ENCODE measurements at places on chromosomes 7 and 10.

DNA sequence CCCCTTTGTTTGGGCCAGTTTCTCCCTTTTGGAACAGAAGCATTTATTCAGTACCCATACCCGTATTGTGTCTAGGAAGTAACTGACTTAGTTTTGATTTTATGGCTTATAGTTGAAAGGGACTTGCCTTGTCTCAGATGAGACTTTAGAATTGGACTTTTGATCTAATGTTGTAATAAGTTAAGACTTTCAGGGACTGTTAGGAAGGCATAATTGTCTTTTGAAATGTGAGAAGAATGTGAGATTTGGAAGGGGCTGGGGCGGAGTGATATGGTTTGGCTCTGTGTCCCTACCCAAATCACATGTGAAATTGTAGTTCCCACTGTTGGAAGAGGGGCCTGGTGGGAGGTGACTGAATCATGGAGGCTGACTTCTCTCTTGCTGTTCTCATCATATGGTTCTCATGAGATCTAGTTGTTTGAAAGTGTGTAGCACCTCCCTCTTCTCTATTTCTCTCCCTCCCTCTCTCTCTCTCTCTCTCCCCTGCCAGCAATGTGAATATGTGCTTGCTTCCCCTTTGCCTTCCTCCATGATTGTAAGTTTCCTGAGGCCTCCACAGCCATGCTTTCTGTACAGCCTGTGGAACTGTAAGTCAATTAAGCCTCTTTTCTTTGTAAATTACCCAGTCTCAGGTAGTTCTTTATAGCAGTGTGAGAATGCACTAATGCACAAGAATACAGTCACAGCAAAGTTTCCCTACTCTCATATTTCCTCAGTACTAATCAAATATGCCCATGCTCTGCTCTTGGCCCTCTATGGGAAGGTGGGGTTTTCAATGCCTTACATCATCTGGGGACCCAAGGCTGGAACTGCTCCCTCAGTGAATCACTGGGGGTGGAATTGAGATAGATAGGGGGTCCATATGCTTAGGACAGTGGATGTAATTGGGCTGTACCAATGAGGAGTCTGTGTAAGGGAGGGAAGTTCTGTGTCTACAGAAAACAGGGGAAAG is 17.2 kb upstream of the AKR1C1 start:
- DNase-seq: no peak

GRCh38 chr7:157604661-157605381 is 268.0 kb downstream of the DNAJB6 start:
- no peak for DNase-seq

DNA sequence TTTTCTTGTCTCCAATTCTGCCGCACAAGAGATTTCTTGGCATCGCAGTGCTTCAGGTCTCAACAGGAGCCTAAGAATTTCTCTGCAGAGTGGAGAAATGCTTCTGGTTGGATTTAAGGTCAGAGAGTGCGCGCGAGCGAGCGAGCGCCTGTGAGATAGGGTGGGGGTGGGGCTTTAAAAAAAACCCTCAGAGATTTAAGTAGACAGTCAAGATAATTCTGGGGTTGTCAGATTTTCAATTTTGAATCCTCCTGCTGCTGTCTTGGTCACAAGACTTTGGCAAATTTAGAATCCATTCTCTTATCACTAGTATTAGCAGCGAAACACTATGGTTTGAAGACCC is 49.7 kb downstream of the CPEB3 start:
- DNase-seq: no peak

DNA sequence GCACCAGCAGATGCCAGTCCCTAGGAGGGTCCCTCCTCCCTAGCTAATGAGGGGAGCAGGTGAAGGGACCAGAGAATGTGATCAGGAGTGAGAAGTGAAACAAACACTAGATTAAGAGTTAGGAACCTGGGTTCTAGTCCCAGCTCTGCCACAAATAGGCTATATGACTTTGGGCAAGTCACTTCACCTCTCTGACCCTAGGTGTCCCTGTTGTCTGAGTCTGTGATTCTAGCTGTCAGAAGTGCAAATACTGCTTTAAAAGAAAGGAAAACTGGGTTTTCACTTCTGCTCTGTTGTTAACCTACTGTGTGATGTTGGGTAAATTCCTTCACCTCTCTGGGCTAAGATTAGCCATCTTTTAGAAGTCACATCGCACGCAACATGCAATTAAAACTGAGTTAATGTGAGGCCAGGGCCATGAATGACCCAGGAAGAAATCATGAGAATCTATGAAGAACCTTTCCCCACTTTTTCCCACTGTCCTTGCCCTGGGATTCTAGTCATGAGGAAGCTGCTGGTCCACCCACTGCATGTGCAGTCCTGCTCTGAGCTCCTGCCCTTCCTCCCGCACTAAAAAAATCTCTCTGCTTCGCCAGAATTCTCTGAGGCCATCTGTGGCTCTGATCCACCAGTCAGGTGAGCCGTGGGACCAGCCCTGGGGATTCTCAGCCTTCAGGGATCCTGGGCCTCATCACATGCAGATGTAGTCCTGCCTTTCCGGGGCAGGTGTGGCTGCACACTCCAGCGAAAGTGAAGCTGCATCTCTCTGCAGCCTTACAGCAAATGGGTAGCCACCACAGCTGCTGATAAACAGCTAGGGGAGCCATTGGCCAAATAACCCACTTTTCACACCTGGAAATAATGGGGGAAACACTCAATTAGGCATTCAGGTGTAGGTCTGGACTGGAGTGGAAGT is 181.7 kb downstream of the PLXNA4 start:
- DNase-seq: no peak

DNA sequence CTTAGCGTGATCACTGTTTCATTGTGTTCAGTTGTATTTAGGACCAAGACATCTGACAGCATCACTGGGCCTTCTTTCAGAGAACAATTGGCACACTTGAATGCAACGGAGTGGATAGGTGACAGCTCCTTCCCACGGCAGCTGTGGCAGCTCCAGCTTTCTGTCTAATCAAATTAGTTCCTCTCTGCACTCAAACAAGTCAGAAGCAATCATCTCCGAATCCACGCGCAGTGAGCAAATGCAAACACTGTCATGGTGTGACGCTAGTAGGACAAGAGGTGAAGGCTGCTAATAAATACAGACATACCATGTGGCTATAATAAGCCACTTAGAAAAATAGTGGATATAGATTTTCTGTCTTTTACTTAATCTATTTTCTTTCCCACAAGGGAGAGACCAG is 542.4 kb downstream of the ACTR3B start:
- DNase-seq: no peak
